OCI-LY7 (cell line): ENCODE measurements at places on chromosomes 7 and 10. TPM values are rescaled to one million over a fixed set of nuclear protein-coding genes. Genes with fewer than 3 reads are reported as not detected.

DNA sequence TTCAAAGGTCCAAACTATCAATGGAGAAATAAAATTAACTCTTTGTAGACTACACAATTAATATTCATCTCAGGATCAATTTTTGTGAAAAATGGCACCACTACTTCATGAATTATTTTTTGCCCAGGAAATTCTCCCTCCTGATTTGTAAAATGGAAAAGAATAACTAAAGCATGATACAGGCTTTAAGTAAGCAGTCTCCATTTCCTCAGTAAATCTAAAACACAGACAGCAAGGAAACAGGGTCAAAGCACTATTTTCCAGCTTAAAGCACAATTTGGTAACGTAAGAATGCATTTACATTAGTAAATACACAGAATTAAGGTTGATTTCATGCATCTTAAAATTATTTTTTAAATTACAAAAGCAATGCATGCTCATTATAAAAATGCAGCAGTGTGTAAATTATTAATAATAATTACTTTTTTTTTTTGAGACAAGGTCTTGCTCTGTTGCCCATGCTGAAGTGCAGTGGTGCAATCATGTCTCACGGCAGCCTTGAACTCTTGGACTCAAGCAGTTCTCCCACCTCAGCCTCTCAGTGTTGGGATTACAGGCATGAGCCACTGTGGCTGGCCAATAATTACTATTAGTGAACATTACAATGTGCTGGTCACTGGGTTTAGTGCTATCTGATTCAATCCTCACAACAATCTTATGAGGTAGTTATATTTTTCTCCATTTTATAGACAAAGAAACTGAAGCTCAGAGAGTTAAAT, 26.1 kb upstream of the VCL start:
- no peak for DNase-seq

DNA sequence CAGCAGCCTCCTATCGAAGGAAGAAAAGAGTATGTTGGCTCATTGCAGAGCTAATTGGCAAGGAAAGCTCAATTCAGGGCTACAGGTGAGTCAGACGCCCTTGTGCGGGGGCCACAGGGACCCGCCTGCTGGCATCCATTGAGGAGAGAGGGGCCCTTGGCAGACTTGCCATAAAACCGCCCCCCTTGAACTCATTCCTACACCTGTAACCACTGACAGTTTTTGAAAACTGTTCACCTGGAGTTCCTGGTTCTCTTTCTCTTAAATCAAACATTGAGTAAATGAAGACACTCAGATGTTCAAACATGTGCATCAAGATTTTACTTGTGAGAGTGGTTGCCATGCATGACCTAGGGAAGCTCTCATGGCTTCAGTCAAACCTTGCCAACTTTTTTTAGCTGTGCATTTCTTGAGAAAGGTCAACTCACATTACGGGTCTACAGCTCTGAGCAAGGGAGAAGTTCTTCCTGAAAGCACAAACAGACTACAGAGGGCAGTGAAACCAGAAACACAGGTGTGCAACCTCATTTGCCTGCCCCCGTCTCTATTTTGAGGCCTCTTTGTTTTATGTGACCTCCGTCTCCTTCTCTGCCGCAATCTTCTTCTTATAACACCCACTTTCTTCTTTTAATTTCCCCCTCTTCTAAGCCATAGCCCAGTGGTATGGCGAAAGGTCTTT, 87.8 kb downstream of the TBXAS1 start:
- peak; percentile 96 for DNase-seq

- DNase-seq: no peak
These were observed 94.4 kb upstream of the SEMA3C start for GRCh38 chr7:81013083-81013817.

Gene AKR1D1
- not detected in 2 replicates for total RNA-seq

- DNase-seq: no peak
These were observed 88.1 kb upstream of the DNAAF5 start for GRCh38 chr7:638256-639011.

DNA sequence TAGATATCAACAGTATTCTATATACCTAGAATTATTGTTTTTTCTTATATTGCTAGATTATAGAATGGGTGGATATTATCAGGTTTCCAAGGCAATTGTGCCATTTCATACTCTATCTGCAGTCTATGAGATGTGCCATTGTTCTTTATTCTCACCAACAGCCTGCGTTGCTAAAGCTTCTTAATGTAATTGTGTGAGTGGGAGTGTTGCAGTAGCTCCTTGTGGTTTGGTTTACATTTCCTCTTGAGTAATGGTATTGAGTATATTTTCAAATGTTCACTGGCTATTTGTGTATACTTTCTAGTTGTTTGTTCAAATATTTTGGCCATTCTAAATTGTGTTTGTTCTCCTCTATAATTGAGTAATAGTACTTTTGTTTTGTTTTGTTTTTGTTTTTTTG, 199.2 kb downstream of the TFEC start:
- DNase-seq: no peak

Gene NUB1
- total RNA-seq: 50.7 and 57.0 TPM in 2 replicates

- DNase-seq: no peak
These were observed 88.1 kb downstream of the PRKCQ start for GRCh38 chr10:6491841-6492609.

- no peak for DNase-seq
These were observed 13.7 kb downstream of the TECTB start for GRCh38 chr10:112296908-112297331.

Gene HOXA3
- total RNA-seq: 2.6 and 2.7 TPM in 2 replicates

- DNase-seq: no peak
These were observed 185.0 kb downstream of the ELFN1 start for GRCh38 chr7:1854866-1855724.

GRCh38 chr10:59617996-59618395, 91.7 kb downstream of the SLC16A9 start:
- no peak for DNase-seq

Gene CDC14C
- total RNA-seq: not detected in 2 replicates

Gene OR2A5
- total RNA-seq: not detected in 2 replicates

GRCh38 chr10:123663522-123663921, 2.6 kb upstream of the GPR26 start:
- no peak for DNase-seq

- DNase-seq: no peak
These were observed 17.3 kb upstream of the CUBN start for GRCh38 chr10:17146892-17147291.

GRCh38 chr7:85130702-85131101, 56.2 kb downstream of the SEMA3D start:
- no peak for DNase-seq
